NCI-H510A treated with DMSO at 0.1 percent for 48 hours (cell line): ENCODE measurements at places on chromosomes 2 and 18.

DNA sequence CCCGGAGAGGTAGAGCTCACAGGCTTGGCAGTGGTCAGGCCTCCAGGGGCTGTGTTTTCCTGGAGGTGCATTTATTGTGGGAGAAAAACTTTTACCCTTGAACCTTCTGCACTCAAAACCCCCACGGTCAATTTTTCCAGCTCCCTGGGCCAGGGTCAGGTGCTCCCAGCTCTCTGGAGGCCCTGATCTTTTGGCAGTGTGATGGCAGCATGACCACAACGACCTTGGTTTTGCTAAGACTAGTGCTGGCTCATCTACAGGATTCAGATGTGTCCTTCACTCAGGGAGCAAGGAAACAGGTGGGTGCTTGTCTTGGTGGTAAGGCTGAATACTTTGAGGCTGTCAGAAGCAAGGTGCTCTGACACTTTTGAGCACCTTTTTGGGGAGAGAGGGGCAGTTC, 92.3 kb downstream of the CCDC93 start:
- DNase-seq = no peak

DNA sequence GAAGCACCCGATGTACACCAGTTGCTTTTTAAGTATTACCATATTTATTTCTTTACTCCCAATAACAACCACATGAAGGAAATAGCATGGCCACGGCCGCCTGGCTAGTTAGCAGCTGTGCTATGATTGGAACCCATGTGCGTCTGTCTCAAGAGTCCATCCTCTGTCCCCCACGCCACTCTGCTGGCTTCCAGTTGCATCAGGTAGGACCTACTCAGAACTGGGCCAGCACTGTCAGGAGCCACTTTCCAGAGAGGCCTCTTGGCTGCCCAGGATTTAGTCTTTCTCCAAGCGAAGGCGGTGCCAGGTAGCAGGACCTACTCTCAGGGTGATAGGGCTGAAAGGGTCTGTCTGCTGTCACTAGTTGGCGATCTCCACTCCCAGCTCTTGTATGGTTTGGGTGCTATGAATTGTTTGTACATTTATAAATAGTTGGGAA, 22.1 kb downstream of the ASB18 start:
- DNase-seq = no peak

GRCh38 chr2:219125225-219125885, 35.3 kb downstream of the NHEJ1 start:
- DNase-seq = no peak

DNA sequence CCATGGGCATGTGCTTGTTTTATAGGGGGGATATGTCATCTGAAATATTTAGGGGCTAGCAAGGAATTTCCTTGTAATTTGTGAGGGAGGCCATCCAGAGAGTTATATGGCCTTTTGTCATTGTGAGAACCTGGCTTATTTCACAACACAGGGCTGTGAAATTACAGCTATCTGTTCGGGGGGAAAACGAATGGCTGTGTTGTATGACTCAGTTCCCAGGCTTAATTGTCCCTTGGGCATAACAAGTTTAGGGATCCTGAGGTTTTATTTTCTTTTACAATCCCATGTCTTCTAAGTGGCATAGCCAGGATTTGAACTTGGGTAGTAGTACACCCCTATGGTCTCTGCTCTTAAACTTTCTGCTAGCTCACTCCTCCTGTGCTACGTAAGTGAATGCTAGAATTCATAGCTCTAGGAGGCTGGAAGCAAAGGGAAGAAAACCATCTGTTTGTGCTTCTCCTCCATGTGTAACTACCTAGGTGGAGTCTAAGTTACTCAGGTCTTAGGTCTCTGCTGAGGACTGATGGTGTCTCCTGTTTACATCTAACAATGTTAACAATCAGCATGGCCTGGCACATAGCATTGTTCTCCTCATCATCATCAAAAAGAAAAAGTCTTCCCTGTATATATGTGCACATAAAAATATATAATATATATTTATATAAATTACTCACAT, 53.8 kb downstream of the SKA1 start:
- DNase-seq = no peak

GRCh38 chr2:45699032-45699658, 47.7 kb downstream of the PRKCE start:
- DNase-seq = no peak

DNA sequence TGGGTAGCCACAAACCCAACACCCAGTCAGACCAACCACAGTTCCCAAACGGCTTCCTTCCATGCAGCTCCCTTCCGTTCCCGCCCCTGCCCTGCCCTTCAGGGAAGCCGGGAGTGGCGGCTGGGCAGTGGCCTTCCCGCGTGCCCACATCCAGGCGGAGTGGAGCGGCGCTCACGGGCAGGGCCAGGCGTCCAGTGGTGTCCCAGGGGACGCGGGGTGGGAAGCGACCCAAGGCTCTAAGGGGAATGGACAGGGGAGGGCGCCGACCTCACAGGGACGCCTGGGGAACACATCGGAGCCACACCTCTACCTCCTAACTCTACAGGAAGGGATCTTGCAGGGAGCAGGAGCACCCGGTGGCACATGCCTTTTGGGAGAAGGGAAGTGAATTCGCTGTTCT, 225.9 kb upstream of the MGAT5 start:
- DNase-seq = no peak

DNA sequence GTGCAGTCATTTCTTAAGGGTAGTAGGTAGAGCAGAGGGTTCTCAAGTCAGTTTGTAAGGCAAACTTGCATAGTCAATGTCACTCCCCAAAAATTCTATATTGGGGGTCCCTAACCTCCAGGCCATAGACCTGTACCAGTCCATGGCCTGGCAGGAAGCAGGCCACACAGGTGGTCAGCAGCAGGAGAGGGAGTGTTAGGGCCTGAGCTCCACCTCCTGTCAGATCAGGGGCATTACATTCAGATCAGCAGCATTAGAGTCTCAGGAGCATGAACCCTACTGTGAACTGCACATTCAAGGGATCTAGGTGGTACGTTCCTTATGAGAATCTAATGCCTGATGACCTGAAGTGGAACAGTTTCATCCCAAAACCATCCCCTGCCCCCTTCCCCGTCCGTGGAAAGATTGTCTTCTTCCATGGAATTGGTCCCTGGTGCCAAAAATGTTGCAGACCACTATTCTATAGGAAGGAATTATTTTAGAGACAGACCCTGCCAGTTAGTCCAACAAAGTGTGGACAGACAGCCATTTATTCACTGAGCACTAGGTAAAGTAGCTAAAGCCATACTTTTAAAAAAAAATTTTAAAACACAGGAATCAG, 6.7 kb downstream of the COA5 start:
- peak; percentile 17 for DNase-seq

- DNase-seq = no peak
Measured at GRCh38 chr2:103887625-103888024, 966.3 kb upstream of the POU3F3 start.

DNA sequence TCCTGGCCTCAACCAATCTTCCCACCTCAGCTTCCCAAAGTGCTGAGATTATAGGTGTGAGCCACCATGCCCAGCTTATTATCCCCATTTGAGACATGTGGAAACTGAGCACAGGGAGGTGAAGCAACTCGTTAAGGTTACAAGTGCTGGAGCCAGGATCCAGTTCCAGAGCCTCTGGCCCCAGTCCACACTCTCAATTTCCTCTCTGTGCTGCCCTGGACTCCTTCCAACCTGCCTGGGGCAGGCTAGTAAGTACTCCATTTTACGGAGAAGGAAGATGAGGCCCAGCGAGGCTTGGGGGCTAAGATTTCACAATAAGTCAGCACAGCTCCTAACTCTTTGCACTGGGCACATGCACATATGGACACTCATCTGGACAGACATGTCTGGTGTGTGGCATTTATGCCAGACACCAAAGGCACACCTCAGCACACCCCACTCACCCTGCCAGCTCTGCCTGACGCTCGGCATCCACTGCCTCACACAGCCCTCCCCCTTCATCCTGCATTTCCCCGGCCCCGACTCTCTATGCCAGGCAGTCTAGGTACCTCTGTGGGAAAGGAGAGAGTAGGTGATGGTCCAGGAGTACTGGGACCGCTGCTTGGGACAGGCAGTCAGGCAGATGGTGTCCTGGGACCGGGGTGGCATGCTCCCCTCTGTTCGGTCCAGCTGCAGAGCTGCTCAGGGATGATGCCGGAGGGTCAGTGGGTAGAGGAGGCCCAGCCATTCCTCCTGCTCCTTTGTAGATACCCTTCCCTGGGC, 20.5 kb downstream of the CFAP65 start:
- DNase-seq = no peak

DNA sequence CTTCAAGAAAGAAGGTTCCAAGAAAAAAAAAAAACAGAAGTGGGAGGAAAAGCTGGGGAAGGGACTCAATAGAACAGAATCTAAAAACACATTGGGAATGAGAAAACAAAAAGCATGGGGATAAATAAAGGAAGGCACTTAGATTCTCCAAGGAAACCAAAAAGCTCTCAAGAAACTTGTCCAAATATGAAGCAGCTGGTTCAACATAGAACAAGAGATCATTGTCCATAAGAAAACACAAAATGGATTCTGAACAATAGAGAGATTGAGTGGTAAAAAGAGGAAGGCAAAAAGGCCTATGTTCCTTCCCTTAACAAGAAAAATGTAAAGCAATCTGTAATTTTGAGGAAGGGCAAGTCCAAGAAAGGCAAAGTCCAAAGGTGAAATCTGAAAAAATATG, 32.9 kb upstream of the ALK start:
- no peak for DNase-seq

DNA sequence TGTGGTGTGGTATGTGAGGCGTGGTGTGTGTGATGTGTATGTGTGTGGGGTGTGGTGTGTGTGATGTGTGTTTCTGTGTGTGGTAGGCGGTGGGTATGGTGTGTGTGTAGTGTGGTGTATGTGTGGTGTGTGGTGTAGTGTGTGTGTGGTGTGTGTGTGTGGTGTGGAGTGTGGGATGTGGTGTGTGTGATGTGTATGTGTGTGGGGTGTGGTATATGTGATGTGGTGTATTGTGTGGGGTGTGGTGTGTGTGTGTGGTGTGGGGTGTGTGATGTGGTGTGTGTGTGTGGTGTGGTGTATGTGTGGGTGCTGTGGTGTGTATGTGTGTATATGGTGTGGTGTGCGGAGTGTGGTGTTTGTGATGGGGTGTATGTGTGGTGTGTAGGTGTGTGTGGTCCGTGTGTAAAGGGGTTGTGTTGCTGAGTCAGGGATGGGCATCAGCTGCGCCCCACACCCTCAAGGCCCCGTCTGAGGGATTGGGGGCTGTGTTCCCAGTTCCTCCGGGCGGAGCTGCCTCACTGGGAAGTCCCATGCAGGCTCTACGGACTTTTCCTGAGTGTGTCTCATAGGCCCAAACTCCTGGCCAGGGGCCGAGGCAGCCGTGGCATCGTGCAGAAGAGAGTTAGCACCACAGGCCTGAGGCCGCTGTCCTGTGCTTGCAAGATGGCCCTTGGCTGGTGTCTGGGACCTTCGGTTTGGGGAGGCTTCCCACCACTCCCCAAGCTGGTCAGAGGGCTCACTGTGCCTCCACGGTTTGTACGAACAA, 18.2 kb upstream of the ARL4C start:
- no peak for DNase-seq

GRCh38 chr2:235674146-235674545, 180.3 kb downstream of the AGAP1 start:
- DNase-seq = no peak

DNA sequence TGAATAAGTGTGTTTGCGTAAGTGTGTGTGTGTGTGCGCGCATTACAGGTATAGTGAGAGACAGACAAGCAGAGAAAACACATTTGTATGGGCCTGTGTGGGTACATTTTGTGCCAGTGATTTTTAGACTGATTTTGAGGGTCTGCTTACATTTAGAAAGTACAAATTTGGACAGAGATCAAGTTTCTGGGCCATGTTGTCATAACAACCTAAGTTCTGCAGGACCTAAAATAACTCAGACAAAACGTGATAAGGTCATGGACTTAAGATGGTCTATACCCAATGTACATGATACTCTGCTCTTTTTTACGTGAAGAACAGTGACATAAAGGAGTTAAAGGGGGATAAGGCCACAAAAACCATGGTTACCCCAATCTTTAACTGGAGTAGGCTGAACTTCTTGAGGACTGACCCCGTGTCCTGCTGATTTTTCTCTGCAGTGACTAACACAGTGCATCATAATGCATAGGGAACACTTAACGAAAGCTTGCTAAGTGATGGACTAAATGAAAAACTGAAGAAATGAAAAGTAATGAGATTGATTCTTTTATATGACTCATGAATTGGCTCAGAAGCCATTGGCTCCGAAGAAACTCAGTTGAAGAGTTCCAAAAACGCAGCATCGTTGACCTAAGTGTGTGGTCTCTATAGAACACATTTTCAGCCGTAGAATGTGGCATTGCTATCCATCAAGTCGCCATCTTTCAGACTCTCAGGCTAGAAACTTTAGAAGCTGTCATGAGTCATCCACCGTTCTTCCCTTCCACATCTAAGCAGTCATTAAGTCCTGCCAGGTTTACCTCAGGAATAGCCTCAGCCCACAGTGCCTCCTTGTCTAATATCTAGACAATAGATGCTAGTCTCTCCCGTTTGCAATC, 61.6 kb upstream of the NCOA1 start:
- DNase-seq = no peak

- DNase-seq = no peak
Measured at GRCh38 chr18:11305507-11305906, 156.1 kb upstream of the PIEZO2 start.

DNA sequence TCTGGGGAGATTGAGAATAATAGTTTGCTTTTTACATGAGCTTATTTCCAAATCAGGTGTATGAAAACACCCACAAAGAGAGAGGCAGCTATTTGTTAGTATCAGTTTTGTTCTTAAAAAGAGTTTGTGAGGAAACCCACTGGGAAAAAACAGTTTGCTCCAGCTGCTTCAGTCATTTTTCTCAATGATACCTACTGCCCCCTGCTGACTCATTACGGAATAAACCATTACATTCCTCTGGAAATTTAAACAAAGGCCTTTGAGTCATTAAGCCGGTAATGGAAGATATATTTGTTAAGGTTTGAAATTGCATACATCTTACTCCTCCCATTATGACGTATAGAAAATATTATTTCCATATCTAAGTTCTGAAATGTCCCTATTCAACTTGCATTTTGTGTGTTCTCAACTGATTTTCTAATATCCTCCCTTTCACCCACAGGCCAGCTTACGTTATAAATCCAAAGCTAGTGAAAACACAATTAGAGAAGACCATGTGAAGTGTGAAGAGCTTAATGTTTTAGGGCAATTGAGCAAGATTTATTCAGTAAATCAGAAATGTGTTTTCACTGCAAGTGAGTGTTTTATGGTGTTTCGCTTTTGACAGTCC, 761.6 kb downstream of the DSC3 start:
- DNase-seq = peak; percentile 91

DNA sequence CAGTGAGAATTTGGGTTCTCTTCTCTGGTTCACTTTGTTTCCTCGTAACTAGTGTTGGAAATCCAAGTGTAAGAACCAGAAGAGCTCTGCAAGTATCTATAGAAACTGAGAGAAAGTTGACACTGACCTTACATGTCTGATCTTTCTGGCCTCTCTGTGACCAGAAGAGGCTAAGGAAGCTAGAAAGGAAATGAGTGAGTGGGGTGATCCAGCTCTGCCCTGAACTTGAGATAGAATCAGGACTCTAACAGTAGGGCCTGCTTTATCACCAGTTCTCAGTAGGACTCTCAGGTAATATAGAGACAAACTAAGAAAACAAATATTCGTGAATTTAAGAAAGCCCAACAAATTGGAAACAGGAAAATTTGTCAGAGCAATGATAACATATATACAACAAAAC, 441.2 kb upstream of the ZNF804A start:
- no peak for DNase-seq

- DNase-seq = no peak
Measured at GRCh38 chr2:175807031-175807873, 194.8 kb downstream of the LNPK start.

- DNase-seq = no peak
Measured at GRCh38 chr2:51903728-51904127, 871.8 kb upstream of the NRXN1 start.
